CD4-positive, alpha-beta memory T cell (primary cell): ENCODE measurements at places on chromosomes 13 and 19. TPM values are rescaled to one million over a fixed set of nuclear protein-coding genes. Genes with fewer than 3 reads are reported as not detected.

The C19orf38 gene
- not detected for polyA plus RNA-seq

The LIN7B gene
- 4.4 TPM for polyA plus RNA-seq

The CYP2A6 gene
- polyA plus RNA-seq: not detected

The ZNF526 gene
- polyA plus RNA-seq: 10.2 TPM

The CEACAM7 gene
- not detected for polyA plus RNA-seq

The CASP14 gene
- not detected for polyA plus RNA-seq

The CGB2 gene
- polyA plus RNA-seq: not detected

The ADGRL1 gene
- 1.3 TPM for polyA plus RNA-seq

The SOHLH2 gene
- polyA plus RNA-seq: not detected

The CD209 gene
- not detected for polyA plus RNA-seq

The RYR1 gene
- 0.02 TPM for polyA plus RNA-seq

The FREM2 gene
- not detected for polyA plus RNA-seq

The APC2 gene
- not detected for polyA plus RNA-seq

The KLK10 gene
- polyA plus RNA-seq: not detected

The IL12RB1 gene
- 35.0 TPM for polyA plus RNA-seq

The SIGLEC11 gene
- polyA plus RNA-seq: not detected

The AMER2 gene
- polyA plus RNA-seq: not detected

The SPTBN4 gene
- polyA plus RNA-seq: not detected
